Stimulated activated CD8-positive, alpha-beta memory T cell treated with anti-CD3 and anti-CD28 coated beads, Interleukin-4, amount 100 ng/mL, for 4 hours (primary cell): ENCODE measurements at places on chromosomes 13 and 19.

DNA sequence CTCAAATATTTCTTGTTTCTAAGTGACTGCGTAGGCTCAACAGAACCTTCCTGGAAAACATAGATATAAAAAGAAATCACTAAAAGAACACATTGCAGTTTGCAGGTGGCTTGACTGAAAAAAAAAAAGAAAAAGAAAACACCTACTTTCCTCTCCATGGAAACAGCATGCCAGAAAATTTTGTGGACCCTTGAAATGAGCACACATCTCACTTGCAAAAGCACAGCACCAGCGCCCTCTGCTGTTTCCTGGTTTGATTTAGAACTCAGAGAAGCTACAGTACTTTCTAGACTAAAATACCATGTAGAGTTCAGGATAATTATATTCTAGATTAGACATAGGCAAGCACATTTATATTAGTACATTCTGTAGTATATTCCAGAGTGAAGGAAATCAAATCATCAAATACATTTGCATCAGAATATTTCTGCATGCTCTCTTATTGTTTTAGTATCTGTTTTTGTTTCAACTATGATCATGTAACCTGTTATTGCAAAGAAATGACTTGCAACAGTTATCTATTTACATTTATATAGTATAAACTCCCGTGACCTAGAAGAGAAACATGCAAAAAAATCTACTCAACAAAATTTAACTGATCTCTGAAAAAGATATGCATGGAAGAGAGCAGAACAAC, 22.3 kb upstream of the XPO4 start:
- peak; percentile 18 for DNase-seq

DNA sequence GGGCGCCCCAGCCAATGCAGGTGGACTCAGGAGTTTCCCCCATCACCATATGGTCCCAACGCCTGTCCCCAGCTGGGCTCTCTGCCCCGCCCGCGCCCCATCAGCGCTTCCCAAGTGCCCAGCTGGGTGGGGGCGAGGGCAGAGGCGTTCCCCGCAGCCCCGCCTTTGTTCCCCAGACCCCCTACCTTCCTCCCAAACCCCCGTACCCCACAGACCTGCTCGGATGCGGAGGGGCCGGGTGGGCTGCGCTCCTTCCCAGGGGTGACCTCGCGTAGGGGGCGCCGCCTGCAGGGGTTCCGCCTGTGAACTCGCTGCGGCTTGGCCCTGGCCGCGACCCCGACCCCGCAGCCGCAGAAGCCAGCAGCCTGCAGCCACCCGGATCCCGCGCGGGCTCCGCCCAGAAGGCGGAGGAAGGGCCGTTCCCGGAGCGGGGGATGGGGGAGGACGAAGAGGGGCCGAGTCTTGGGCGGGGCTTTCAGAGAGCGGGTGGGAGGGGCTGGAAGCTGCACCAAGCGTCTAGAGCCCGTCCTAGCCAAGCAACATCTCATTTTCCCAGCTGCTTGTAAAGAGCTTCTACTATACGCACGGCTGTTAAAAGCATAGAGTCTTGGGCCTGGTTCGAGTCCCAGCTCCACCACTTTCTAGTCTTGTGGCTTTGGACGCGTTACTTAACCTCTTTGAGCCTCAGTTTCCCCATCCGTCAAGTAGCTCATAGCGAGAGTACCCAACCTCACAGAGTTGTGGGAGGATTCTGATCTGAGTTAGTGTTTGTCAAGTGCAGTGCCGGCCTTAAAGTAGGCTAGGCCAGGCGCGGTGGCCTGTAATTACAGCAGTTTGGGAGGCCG, at the start of gene RAB3D:
TSS of gene RAB3D (minus strand) at position 404 of the 845 bp plus-strand sequence. CDS start 2,258 bp downstream, outside the sequence.
- DNase-seq: peak; percentile 54

DNA sequence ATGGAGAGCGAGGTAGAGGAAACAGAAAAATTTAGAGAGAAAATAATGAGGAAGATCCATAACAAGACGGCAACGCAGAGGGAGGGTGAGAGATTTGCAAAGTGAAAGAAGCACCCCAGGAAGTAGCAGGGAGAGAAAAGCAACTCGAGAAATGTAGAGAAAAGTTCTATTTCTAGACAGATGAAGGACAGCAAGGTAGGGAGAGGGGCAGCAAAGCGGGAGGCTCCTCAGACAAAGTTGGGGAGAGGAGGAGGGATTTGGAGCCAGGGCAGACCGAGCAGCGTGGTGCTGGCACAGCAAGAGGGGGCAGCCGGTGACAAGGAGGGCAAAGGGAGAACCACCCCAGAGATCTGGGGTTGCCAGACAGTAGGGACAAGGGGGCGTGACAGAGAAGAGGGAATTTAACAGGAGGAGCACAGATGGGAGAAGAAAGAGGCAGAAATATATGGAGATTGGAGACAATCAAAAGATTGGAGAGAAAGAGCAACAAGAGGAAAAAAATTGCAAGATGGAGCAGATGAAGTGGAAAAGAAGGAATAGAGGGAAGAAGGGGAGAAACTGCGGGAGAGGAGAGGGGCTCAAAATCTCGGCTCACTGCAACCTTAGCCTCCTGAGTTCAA, 989 bp downstream of the ZNF766 start:
- no peak for DNase-seq

GRCh38 chr19:41480336-41480735, 37.4 kb downstream of the ERICH4 start:
- no peak for DNase-seq

- DNase-seq: no peak
These were observed 182.6 kb upstream of the IRS2 start for GRCh38 chr13:109968876-109969577.

GRCh38 chr19:12580180-12580694, 29.0 kb upstream of the ZNF564 start:
- DNase-seq: no peak

- no peak for DNase-seq
These were observed 8.7 kb downstream of the NR2F6 start for GRCh38 chr19:17236811-17237543.

GRCh38 chr13:31674051-31674450, 65.3 kb upstream of the RXFP2 start:
- no peak for DNase-seq

GRCh38 chr19:57099199-57099661, 20.6 kb upstream of the USP29 start:
- DNase-seq: peak; percentile 6

DNA sequence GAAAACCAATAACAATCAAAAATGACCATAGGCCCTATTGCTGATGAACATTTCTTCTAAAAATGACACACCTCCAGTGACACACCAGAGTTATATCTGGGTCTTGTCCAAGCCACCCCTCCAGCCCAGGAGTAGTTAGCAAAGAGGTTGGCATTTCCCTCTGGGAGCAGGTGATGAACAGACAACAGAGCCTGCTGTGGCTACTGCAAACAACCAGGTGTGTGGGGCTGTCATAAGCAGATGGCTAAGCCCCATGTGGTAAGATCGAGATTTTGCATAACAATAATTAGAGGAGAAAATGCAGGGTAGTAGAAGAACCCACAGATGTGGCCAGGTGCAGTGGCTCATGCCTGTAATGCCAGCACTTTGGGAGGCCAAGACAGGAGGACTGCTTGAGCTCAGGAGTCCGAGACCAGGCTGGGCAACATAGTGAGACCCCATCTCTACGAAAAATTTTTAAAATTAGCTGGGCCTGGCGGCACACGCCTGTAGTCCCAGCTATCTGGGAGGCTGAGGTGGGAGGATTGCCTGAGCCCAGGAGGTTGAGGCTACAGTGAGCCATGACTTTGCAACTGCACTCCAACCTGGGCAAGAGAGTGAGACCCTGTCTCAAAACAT, 5.0 kb downstream of the XRCC1 start:
- DNase-seq: no peak

DNA sequence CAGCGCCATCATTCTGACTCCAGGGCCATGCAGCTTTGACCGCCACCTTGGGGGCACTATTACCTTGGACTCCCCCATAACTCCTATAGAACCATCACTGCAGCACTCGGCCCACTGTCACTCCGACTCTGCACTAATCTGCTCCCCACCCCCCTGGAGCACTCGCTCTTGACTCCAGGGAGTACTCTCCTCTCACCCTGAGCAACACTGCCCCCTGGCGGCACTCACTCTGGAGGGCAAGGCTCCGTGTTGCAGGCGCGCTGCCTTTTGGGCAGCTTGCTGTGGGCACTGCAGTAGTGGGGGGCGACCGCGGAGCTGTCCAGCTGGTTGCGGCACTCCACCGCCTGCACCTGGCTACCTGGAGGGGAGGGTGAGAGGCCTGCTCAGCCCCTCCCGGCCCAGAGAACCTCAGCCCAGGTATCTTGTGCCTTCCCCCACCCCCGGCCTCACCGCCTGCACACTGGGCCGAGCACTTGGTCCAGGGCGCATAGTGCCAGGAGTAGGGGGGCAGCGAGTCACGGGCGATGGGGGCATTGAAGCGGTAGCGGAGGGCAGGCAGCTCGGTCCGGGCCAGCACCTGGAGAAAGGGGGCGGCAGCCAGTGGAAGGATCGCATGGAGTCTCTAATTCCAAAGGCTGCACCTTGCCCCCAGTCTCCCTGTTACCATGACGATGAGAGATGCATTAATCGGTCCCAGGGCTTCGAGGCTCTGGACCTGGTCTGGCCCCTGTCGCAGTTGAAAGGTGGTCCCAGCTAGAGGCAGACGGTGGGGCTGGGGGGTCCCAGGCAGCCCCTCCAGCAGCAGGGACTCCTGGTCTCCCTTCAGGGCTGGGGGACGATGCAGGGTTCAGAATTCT, 8.9 kb upstream of the MYO1F start:
- peak; percentile 32 for DNase-seq

DNA sequence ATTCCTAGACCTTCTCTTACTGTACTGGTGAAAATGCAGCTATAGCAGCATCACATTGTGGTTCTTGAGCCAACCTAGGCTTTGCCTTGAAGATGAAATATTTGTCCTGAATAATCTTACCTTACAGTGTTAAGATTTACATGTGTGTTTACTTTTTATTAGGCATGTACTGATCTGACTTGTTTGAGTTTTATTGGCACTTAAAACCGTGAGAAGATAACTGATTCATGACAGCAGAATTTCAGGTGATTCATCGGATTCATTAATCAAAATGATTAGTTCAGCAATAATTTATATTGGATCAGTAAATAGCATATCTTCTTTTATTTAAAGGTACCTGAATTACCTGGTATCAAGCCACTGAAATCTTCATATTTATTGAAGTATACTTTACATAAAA, 296.3 kb downstream of the KLF5 start:
- DNase-seq: no peak
